Testis (tissue), 5 donors: ENCODE measurements at places on chromosomes 6 and 20. TPM values are rescaled to one million over a fixed set of nuclear protein-coding genes. Genes with fewer than 3 reads are reported as not detected.

The SPEF1 gene
- total RNA-seq, result 9.8 TPM

- H3K4me1 ChIP-seq, result peaks cover 37% of the 10 kb centered on the region
- no peaks in the 10 kb centered on the region for H3K36me3 ChIP-seq
- no peak for DNase-seq
- no peaks in the 10 kb centered on the region for H3K27me3 ChIP-seq
- H3K4me3 ChIP-seq, result no peak overlapping the region
Measured at GRCh38 chr20:21508230-21509078, 5.4 kb downstream of the NKX2-2 start.

- H3K27ac ChIP-seq, result no peak overlapping the region
- H3K4me3 ChIP-seq, result no peak overlapping the region
- no peaks in the 10 kb centered on the region for H3K4me1 ChIP-seq
- no peaks in the 10 kb centered on the region for H3K27me3 ChIP-seq
Measured at GRCh38 chr6:48733581-48733980, 622.6 kb upstream of the PTCHD4 start.

The PTK6 gene
- not detected for total RNA-seq

The CNKSR3 gene
- 28.7 TPM for total RNA-seq

GRCh38 chr6:69162811-69163210 lies 527.7 kb downstream of the ADGRB3 start:
- no peaks in the 10 kb centered on the region for H3K4me1 ChIP-seq
- no peak for DNase-seq
- H3K4me3 ChIP-seq, result no peak overlapping the region
- no peaks in the 10 kb centered on the region for H3K36me3 ChIP-seq

GRCh38 chr6:170147832-170148708 lies 142.8 kb downstream of the DLL1 start:
- no peak for DNase-seq
- H3K36me3 ChIP-seq, result no peaks in the 10 kb centered on the region
- peaks cover 19% of the 10 kb centered on the region for H3K4me1 ChIP-seq

- no peak for DNase-seq
- no peak overlapping the region for H3K27ac ChIP-seq
- H3K4me1 ChIP-seq, result no peaks in the 10 kb centered on the region
Measured at GRCh38 chr6:128500014-128500413, 20.4 kb downstream of the PTPRK start.

DNA sequence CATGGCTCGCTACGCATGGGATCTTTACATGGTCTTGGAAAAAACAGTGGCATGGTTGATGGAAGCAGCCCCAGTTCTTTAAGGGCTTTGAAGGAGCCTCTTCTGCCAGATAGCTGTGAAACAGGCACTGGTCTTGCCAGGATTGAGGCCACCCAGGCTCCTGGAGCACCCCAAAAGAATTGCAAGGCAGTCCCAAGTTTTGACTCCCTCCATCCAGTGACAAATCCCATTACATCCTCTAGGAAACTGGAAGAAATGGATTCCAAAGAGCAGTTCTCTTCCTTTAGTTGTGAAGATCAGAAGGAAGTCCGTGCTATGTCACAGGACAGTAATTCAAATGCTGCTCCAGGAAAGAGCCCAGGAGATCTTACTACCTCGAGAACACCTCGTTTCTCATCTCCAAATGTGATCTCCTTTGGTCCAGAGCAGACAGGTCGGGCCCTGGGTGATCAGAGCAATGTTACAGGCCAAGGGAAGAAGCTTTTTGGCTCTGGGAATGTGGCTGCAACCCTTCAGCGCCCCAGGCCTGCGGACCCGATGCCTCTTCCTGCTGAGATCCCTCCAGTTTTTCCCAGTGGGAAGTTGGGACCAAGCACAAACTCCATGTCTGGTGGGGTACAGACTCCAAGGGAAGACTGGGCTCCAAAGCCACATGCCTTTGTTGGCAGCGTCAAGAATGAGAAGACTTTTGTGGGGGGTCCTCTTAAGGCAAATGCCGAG lies 78.2 kb downstream of the ASXL1 start:
- H3K4me3 ChIP-seq, result no peak overlapping the region
- DNase-seq, result peak; percentile 8
- H3K4me1 ChIP-seq, result no peaks in the 10 kb centered on the region

DNA sequence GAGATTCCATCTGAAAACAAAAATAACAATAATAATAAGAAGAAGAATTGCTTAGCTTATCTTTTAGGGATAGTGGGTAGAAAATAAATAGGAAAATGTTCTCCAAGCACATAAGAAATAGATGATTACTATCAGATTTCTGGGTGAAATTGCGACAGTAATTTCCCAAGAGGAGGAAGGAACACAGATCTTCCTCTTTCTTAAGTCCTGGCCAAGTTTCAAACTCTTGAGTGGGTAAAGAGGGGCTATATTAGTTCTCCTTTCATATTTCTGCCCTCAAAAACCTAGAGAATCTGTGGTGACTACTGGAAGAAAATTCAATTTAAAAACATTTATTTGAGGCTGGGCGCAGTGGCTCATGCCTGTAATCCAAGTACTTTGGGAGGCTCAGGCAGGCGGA lies 63.7 kb downstream of the PHACTR2 start:
- H3K27me3 ChIP-seq, result no peaks in the 10 kb centered on the region
- peaks cover 41% of the 10 kb centered on the region for H3K4me1 ChIP-seq
- no peaks in the 10 kb centered on the region for H3K36me3 ChIP-seq
- no peak overlapping the region for H3K27ac ChIP-seq
- DNase-seq, result no peak

- no peaks in the 10 kb centered on the region for H3K4me1 ChIP-seq
- H3K27ac ChIP-seq, result peak overlapping the region; percentile 8
- H3K36me3 ChIP-seq, result no peaks in the 10 kb centered on the region
- H3K27me3 ChIP-seq, result no peaks in the 10 kb centered on the region
Measured at GRCh38 chr6:127192911-127193541, 73.6 kb upstream of the RNF146 start.

DNA sequence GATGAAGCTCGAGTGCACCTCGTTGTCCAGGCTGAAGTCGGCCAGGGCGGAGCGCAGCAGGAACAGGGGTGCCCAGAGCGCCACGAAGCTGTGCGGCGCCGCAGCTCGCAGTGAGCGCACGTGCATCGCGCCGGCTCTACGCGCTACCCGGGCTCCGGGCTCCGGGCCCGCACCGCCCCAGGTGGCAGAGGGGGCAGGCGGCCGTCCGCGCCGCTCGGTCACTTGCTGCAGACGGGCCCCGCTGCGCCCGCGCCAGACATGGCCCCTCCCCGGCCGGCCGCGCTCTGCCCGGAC lies 497 bp downstream of the BMP7 start:
- H3K4me1 ChIP-seq, result no peaks in the 10 kb centered on the region
- DNase-seq, result no peak
- H3K4me3 ChIP-seq, result peak overlapping the region; percentile 34
- no peak overlapping the region for H3K27ac ChIP-seq

The CDKN1A gene
- 154 TPM for total RNA-seq

The ECT2L gene
- 0.16 TPM for total RNA-seq

The ZBTB22 gene
- total RNA-seq, result 17.1 TPM

- no peak overlapping the region for H3K27ac ChIP-seq
- no peak overlapping the region for H3K4me3 ChIP-seq
- no peaks in the 10 kb centered on the region for H3K27me3 ChIP-seq
- DNase-seq, result no peak
- no peaks in the 10 kb centered on the region for H3K4me1 ChIP-seq
- no peaks in the 10 kb centered on the region for H3K36me3 ChIP-seq
Measured at GRCh38 chr6:12419631-12420272, 129.6 kb downstream of the EDN1 start.

The CGA gene
- total RNA-seq, result not detected

DNA sequence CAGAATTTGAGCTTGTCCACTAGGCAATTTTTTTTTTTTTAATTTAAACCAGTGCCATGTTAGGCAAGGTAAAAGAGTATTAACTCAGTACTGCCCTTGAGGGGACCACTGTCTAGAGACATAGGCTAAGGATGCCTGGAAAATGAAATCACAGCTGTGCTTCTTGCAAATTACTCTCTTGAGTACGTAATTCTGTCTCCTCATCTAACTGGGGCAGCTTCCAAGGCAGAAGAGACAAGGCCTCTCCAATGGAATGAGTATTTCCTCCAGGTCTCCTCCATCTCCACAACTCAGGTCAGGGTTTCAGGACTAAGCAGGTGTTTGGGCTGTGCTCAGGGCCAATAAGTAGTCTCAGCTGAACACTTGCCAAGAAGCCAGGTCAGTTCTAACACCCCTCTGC lies 33.8 kb upstream of the MRPS10 start:
- peaks cover 30% of the 10 kb centered on the region for H3K4me1 ChIP-seq
- H3K36me3 ChIP-seq, result no peaks in the 10 kb centered on the region
- H3K27ac ChIP-seq, result no peak overlapping the region
- H3K4me3 ChIP-seq, result no peak overlapping the region

DNA sequence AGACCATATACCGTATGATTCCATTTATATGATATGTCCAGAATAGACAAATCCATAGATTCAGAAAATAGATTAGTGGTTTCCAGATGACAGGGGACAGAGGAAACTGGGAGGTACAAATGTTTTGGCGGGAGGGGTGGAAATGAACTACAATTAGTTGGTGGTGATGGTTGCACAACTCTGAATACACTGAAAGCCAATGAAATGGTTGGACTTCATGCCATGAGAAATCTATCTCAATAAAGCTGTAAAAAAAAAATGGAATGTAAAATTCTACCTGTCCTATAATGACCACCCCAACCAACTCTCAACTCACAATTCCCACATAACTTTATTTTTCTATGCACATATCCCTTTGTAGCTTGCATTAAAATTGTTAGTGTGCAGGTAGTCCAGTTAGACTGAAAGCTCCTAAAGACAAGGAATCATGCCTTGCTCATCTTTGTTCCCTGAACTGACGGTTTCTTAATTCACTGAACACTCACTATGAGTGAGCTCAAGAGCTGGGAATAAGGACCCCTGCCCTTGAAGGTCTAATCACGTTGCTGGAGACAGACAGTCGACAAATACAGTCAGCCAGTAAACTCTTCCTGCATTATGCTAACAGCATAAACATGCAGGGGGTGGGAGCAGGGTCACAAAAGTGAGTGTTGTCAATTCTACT lies 1.4 kb downstream of the DCDC2 start:
- no peak for DNase-seq
- no peak overlapping the region for H3K4me3 ChIP-seq
- no peaks in the 10 kb centered on the region for H3K27me3 ChIP-seq
- no peaks in the 10 kb centered on the region for H3K36me3 ChIP-seq
- H3K27ac ChIP-seq, result no peak overlapping the region

The SLC17A9 gene
- total RNA-seq, result 2.9 TPM

The PTCHD4 gene
- total RNA-seq, result 0.68 TPM

- no peak for DNase-seq
- no peak overlapping the region for H3K4me3 ChIP-seq
- no peak overlapping the region for H3K27ac ChIP-seq
- H3K27me3 ChIP-seq, result no peaks in the 10 kb centered on the region
- no peaks in the 10 kb centered on the region for H3K36me3 ChIP-seq
- no peaks in the 10 kb centered on the region for H3K4me1 ChIP-seq
Measured at GRCh38 chr20:57449398-57450354, 58.5 kb downstream of the RBM38 start.

The ZNF341 gene
- 7.0 TPM for total RNA-seq

DNA sequence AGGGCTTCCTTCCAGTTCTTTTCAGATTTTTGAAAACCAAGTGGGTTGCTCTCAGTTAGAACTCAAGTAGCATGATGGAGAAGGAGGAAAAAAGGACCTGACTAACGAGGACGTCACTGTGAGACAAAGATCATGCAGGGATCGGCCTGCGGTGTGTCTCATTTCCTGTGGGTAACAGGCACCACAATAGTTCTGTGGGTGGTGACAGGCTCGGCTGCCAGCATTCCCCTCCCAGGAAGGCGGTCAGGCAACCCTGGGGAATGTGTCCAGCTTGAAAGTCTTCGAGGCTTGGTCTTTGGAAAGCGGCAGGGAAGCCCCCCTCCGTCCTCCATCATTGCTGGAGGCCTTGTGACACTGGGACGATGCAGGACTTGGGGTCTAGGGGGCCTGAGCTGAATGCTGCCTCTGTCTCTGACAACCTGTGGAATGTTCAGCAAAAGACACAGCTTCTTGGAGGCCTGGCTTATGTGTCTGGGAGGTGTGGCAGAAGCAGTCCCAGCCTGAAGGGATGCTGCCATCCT lies 121.0 kb downstream of the BCAS1 start:
- no peaks in the 10 kb centered on the region for H3K4me1 ChIP-seq
- no peak for DNase-seq
- no peak overlapping the region for H3K4me3 ChIP-seq
- H3K27ac ChIP-seq, result no peak overlapping the region
- H3K27me3 ChIP-seq, result no peaks in the 10 kb centered on the region

- no peaks in the 10 kb centered on the region for H3K27me3 ChIP-seq
- no peaks in the 10 kb centered on the region for H3K4me1 ChIP-seq
- no peak overlapping the region for H3K4me3 ChIP-seq
- H3K36me3 ChIP-seq, result no peaks in the 10 kb centered on the region
- no peak overlapping the region for H3K27ac ChIP-seq
Measured at GRCh38 chr6:156423829-156424228, 353.3 kb upstream of the ARID1B start.

The PIGT gene
- 115 TPM for total RNA-seq

GRCh38 chr6:138785980-138786379 lies 9.9 kb upstream of the ECT2L start:
- no peak for DNase-seq
- H3K27ac ChIP-seq, result no peak overlapping the region
- H3K27me3 ChIP-seq, result no peaks in the 10 kb centered on the region

DNA sequence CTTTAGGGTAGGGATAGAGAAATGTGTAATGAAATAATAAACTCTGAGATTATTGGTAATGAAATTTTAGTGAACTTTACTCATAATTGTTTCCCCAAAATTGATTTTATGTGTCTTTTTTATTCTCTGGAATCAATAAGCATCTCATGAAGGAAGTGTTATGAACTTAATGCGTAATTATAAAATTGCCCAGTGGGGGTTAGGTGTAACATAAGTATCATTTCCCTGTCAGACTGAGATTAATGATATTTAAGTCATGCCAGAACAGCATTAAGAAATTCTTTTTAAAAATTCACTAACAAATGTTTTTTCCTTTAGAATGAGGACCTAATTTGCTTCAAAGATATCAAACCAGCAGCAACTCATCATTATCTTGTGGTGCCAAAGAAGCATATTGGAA lies 10.0 kb downstream of the HINT3 start:
- H3K27ac ChIP-seq, result no peak overlapping the region
- DNase-seq, result no peak
- H3K4me3 ChIP-seq, result no peak overlapping the region
- H3K36me3 ChIP-seq, result no peaks in the 10 kb centered on the region
- no peaks in the 10 kb centered on the region for H3K4me1 ChIP-seq
- H3K27me3 ChIP-seq, result no peaks in the 10 kb centered on the region
